Mucosa of gallbladder (tissue), 1 donor: ENCODE measurements at places on chromosomes 4 and X.
A peak's percentile ranks its signal among the peaks of the same experiment; 100 is the strongest.

DNA sequence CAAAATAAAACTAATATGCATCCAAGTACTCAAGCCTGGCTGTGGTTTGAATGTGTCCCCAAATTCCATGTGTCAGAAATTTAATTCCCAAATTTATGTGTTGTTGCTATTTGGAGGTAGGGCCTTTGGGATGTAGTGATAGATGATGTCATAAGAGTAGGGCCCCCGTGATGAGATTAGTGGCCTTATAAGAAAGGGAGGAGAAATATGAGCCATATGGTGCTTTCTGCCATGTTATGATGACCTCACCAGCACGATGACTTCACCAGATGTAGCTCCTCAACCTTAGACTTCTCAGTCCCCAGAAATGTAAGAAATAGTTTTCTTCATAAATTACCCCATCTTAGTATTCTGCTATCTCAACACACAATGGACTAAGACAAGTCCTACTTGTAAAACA lies 2264.0 kb downstream of the ARAP2 start:
- no peak for DNase-seq

- no peak for DNase-seq
These were observed 590.0 kb downstream of the FSTL5 start for GRCh38 chr4:161573836-161574235.

DNA sequence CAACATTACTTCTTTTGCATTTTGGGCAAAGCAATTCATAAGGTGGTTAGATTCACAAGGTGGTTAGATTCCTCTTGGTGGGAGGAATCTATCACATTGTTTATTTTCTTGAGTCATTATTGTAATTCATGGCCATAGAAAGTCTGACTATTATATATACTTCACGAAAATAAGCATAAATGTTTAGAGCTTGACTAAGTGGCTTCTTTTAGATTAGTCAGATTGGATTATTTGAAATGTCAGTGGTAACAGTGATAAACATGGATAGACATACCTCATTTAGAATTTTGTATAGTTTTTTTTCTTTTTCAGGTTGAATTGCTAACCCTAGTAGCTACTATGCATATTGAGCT lies 24.9 kb upstream of the DYNLT3 start:
- DNase-seq = no peak

DNA sequence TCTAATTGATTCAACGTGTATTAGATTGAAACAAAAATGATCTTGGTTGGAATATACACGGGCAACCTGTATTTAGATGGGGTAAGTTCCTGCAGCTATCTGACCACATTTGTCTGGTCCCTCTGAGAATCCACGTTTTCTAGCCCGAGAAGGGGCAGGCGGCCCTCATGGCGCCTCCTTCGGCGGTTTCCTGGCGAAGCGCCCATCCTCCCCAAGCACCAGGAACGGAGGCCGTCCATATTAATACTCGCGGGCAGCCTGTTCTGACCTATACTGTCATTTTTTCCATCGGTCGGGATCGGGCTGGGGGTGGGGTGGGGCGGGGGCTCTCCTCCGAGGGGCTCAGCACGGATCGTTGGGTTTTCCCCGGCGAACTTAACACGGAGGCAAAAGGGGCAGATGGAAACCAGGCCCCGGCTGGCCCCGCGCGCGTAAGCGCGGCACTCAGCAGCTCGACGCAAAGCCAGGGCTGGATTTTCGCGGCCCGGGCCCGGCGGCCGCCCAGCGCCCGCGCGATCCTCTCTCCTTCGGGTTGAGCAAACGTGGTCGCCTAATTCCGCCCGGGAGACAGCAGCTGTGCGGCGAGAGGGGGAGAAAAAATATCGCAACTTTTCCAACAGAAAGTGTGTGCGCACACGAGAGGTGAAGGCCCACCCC lies 77.2 kb upstream of the BCOR start:
- peak; percentile 40 for DNase-seq

DNA sequence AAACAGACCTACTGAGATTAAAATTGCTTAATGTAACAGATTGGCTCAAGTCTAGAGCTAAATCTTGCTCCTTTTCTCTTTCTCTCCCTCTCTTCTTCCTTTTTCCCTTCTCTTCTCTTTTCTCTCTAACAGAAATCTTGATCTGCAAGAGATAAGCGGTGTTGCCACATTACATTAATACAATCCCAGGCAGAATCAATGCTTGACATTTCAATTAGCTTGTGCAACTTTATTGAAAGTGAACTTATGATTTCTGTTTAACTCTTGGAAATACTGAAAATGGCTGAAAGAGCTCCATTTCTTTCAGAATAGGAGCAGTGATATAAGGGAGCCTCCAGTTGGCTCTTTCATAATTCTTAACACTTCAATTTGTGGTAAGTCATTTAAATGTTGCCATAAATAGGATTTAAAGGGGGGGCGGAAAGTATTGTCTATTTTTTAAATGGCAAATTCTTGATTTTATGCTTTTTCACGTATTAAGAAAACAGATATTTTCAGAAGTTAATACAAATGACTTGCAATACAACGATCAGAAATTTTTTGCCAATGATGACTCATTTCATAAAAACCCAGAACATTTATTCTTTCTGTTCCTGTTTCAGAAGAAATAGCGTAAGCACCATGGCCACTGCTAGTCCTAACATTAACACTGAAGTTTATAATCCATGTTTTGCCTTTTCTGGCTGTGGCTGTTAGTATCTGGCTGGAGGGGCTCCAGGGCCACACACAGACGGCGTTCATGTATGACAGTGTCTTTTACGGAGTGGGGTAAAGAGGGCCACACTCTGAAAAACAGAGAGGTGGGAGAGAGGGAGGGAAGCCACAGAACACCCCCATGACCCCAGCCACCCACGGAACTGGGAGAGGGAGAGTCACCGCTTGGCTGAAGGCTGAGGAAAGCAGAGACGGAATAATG lies 115.7 kb upstream of the FAT1 start:
- peak; percentile 38 for DNase-seq

- DNase-seq = no peak
These were observed 490.9 kb upstream of the INTU start for GRCh38 chr4:127141856-127142255.

DNA sequence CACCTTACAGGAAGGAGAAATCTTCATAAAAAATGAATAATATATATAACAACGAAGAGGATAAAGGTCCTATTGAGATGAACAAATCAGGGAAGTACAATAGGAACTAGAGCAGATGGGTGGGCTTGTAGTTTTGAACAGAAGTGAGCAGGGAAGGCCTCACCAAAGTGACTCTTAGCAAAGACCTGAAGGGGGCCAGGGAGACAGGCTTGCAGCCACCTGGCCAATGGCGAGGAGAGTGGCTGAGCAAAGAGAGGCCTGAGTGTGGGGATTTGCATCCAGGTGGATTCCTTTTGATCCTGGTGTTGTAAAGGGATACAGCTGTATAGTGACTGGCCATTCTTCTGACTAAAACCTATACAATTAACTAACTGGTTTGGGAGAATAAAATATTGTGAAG lies 354.1 kb downstream of the CAMK2D start:
- DNase-seq = no peak

- no peak for DNase-seq
These were observed 51.6 kb downstream of the NFKB1 start for GRCh38 chr4:102552781-102553180.

DNA sequence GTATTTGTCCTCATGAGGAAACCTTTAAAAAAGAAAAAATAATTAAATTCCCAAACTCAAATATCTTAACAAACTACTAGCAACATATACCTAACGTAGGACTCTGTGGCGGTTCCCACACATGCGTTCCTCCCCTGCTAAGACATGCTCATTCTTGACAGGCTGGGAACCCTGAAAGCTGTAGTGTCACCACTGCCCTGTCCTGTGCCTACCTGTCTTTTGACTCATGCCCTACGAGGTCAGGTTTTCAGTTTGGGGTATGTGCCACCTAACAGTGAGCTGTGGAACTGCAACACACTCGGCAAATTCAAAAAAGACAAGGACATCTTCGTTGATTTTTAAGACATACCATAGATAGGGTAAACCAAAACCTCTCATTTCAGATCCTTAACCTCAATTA lies 17.8 kb downstream of the IDS start:
- no peak for DNase-seq

DNA sequence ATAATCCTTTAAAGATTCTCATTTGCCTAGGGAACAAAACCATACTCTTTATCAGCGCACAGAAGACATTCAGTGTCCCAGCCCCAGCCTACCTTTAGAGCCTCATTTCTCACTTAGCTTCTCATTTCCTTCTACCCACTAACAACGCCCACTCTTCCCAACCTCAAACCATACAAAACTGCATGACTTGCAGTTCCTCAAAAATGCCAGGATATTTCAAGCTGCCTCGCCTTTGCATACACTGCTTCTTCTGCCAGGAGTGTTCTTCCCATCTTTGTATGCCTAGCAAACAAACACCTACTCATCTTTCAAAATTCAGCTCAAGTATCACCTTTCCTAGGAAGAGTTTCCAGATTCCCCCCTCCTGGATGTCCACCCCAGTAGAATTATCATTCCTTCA lies 129.9 kb upstream of the ADGRL3 start:
- no peak for DNase-seq

DNA sequence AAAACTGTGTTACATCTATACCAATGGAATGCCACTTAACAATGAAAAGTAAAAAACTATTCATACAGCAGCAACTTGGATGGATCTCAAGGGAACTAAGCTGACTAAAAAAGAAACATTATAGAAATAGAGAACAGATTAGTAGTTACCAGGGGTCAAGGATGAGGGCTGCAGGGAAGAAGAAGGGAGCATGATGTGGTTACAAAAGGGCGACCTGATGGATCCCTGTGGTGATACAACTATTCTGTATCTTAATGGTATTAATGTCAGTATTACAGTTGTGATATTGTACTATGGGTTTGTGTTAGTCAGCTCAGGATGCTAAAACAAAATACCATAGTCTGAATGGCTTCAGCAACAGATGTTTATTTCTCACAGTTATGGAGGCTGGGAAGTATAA lies 190.7 kb downstream of the ZNF674 start:
- DNase-seq = no peak

GRCh38 chrX:50858548-50858947 lies 44.6 kb upstream of the SHROOM4 start:
- no peak for DNase-seq

DNA sequence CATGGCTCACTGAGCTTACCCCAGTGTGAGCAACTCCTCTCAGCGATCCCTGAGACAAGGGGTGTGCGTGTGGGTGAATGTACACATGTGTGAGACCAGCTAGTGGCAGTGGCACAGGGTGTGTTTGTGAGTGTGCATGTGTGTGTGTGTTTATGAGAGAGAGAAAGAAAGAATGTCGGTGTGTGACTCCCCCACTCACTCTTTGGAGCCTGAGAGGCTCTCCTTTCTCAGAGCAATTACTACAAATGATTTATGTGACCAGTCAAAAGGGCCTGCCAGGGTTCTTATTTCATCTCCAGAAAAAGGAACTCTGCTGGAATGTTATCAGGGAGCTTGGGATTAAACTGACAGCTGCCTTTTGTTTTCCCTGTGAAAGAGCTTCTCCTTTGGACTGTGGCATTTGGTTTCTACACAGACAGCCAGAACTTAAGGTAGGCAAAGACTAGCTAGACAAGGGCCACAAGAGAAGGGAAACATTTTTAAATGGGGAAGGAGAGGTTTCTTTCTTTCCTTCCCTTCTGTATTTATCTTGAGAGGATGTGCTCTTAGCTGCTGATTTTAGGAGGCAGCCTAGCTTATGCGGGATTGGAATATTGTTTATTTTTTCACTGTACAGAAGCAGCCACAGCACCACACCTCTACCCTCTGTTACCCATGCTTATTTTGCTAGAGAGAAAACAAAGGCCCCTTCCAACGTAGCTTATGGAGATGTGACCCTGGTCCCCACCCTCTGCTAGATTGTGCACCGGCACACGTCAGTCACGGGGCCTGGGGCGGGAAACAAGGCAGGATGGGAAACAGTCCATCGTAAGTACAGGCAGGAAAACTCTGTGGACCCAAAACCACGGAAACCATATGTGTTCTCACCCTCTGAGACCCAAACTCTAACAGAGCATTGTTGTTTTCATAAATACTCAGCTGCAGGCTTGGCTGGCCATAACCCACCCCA lies 143.5 kb downstream of the MGST2 start:
- DNase-seq = no peak

GRCh38 chr4:11376571-11376970 lies 52.1 kb downstream of the HS3ST1 start:
- DNase-seq = no peak

GRCh38 chr4:37620176-37620575 lies 66.0 kb downstream of the RELL1 start:
- DNase-seq = no peak

- no peak for DNase-seq
These were observed 6.1 kb upstream of the WAS start for GRCh38 chrX:48677516-48677915.

DNA sequence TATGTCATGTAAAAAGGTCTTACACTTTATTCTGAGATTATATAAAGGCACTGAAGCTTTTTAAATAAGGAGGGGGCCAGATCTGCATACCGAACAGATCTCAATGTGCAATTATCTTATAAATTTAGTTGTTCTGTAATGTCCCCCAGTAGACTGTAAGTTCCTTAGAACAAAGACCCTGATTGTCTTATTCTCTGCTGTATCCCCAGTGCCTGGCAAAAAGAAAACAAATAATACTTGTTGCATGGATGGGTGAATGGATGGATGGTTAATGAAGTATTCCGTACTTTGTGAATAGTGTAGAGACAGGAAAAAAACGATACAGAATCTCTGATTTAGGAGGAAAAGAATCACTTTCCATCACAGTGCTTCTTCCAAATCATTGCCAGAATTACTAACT lies 141.5 kb downstream of the CHM start:
- DNase-seq = no peak

GRCh38 chr4:181793096-181793495 lies 450.1 kb upstream of the TENM3 start:
- DNase-seq = no peak

DNA sequence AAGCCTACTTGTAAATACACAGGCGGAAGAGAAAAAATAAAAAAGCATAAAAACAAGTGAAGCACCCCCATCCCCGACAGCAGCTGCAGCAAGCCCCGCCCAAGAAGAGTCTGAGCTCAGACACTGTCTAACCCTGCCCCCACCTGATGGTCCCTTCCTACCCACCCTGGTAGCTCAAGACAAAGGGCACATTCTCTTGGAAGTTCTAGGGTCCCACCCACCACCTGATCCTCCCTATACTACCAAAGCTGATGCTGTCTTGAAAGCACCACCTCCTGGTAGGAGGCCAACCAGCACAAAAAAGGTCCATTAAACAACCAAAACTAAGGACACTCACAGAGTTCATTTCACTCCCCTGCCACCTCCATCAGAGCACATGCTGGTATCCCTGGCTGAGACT lies 308.2 kb downstream of the KLHL13 start:
- DNase-seq = no peak

- DNase-seq = no peak
These were observed 455.7 kb downstream of the BCOR start for GRCh38 chrX:39642071-39642470.
